ENCODE measurements at places on chromosomes 4 and X.

GRCh38 chrX:118239913-118240698 is 105.8 kb upstream of the WDR44 start:
- no peak for DNase-seq

DNA sequence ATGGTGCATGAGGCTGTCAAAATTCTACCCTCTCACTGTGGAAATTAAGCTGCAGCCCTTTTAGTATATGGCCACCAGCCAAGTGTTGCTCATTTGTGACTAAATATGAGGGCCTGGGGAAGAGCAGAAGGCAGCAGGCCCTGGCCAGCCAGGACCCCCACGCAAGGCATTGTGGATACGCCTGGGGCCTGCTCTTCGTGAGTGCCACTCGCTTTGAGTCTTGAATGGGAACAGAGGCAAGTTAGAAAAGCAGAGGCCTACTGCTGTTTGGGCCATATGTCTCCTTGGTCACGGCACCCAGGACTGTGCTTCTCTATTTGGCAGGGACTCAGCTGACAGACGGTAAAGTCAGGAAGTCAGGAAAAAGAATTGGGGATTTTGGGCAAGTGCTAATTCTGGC is 10.9 kb downstream of the RTL5 start:
- no peak for DNase-seq

GRCh38 chr4:155745984-155746383 is 12.8 kb upstream of the GUCY1B1 start:
- no peak for DNase-seq

- no peak for DNase-seq
These were observed 101.6 kb upstream of the PPARGC1A start for GRCh38 chr4:23991444-23991843.

GRCh38 chr4:176752191-176752749 is 40.5 kb downstream of the VEGFC start:
- no peak for DNase-seq

DNA sequence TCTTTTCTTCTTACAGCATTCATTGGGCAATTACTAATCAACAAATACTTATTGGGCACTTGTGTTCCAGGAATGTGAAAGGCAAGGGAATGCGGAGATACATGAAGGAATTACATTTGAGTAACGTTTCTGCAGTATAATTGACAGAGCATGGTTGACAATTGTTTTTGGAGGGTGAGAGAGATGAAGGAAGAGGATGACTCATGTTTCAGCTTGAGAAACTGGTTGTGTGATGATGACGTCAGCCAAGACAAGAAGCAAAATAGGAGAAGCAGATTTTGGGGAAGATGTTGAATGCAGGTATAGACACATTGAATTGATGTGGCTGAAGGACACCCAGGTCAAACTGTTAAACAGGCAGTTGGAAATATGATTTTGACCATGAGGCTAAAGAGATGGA is 8.0 kb upstream of the CPEB2 start:
- no peak for DNase-seq

GRCh38 chr4:183548306-183548705 is 43.4 kb downstream of the ING2 start:
- DNase-seq = no peak
